ENCODE measurements at places on chromosomes 7 and 10.

- DNase-seq = no peak
Observed at GRCh38 chr10:71212318-71213126, at the start of gene UNC5B. TSS of gene UNC5B (plus strand) at chr10:71212570. CDS start at chr10:71212986, 416 bp downstream.

DNA sequence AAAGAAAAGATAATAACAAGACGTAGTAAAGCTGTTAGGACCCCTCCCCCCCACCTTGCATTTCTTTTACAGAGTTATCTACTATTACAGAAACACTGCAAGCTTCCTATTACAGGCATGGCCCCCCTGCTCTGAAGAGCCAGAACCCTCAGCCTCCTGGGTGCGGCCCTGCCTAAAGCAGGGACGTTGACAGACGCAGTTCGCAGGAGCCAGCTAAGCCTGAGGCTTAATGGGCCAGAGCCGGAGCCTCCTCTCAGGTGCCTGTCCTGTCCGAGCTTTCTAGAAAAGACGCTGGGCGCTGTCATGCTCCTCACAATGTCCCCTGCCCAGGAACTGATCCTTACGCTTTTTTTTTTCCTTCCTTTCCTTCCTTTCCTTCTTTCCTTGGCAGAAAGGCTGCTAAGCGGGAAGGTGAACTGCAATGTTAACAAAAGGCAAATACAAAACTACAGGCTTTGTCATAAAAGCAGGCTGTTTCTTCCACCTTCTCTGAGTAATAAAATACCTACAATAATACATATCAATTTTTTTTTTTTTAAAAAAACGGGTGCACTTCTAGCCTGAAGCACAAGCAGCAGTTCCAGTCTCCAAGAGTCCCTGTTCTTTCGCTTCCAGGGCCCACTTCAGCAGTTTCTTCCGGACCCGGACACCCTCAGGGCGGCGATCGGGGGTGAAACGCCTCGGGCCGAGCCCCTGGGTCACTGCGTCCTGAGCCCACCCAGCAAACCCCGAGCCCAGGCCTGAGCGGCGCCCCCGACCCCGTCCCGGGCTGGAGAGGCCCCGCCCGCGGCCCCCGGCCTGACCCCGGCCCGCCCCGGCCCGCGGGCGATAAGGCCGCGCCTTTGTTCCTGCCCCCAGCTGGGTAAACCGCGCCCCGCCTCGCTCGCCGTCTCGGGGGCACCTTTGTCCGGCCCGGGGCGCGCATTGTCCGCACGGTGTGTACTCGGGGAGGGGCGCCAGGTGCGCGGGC, 11.2 kb downstream of the MNX1 start:
- DNase-seq = no peak

DNA sequence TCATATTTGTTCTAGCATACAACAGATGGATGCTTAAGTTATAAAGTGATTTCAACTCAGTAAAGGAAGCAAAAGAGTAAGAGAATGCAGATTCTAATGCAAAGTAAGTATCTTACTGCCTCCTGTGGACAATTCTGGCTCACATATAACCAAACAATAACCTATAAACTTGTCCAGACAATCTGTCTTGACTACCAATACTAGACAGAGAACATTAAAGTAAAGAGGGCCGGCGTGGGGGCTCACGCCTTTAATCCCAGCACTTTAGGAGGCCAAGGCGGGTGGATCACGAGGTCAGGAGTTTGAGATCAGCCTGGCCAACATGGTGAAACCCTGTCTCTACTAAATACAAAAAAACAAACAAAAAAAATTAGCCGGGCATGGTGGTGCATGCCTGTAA, 329.3 kb downstream of the CACNA2D1 start:
- no peak for DNase-seq

DNA sequence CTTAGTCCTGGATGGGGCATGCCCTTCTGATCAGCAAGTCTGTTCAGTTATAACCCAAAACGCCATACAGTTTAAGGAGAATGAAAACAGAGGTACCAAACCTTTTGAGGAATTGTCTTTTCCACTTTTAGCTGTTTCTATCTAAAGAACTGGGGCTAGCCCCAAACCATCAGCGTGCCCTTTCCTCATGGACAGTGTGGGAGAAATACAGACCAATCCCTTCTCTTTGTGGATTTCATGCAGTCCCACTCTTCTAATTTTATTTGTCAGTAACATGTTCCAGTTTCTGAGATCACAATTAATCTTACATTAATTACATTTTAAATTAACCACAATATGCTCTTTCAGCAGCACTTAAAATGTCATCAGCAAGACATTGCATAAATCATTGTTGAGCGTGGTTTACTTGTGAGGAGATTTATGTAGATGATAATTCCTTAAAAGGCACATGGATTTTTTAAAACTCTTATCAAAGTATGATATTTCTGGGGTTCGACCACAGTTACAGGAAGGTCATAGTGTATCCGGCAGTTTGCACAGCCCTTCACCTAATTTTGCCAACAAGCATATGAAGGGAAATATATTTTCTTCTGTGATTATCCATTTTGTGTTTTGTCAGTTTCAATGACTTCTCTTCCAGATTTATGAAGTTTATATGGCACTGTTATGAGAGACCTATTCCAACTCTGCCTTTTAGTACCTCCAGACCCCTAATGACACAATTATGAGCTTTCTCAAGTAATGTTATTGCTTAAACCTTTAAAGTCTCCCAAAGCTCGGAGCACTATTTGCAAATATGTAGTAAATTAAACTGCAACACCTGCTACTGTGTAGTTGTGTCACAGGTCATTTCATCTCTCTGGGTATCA, 868.4 kb upstream of the C7orf33 start:
- DNase-seq = no peak

DNA sequence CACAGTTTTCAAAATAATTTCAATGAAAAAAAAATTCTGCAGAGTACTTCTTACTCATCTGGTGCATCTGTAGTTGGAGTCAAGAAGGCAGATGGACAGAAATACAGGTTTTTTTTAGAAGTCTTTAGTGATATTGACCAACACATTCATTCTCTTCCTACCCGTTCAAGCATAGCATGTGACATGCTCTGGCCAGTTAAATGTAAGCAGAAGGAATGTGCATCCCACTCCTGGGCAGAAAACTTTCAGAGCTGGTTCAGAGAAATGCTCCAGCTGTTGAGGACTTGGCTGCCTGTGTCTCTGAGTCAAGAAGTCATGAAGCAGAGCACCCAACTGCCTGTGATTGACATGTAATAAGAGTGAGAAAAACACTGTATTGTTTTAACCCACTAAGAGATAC, 665.3 kb upstream of the IGFBP3 start:
- no peak for DNase-seq

- no peak for DNase-seq
Observed at GRCh38 chr10:16481052-16481728, 40.5 kb downstream of the C1QL3 start.

DNA sequence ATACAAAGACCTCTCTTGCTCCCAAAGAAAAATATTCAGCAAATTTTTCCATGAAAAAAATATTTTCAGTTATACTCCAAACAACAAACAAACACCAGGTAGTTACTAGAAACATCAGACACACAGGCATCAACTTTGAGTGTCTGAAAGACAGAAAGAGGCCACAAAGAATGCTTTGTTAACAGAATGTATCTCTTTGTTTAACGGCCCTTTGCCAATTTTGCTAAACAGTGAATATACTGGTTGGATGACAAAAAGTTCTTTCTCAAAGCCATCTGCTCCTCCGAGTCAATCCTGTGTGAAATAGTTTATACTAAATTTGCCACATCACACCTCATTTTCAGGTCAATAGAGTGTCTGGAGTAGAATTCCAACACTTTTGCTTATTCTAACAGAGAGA, 216.7 kb upstream of the PHF14 start:
- DNase-seq = no peak

GRCh38 chr10:18278181-18278580, 138.0 kb downstream of the CACNB2 start:
- no peak for DNase-seq

- DNase-seq = no peak
Observed at GRCh38 chr7:107799647-107800264, 3.3 kb downstream of the SLC26A3 start.

DNA sequence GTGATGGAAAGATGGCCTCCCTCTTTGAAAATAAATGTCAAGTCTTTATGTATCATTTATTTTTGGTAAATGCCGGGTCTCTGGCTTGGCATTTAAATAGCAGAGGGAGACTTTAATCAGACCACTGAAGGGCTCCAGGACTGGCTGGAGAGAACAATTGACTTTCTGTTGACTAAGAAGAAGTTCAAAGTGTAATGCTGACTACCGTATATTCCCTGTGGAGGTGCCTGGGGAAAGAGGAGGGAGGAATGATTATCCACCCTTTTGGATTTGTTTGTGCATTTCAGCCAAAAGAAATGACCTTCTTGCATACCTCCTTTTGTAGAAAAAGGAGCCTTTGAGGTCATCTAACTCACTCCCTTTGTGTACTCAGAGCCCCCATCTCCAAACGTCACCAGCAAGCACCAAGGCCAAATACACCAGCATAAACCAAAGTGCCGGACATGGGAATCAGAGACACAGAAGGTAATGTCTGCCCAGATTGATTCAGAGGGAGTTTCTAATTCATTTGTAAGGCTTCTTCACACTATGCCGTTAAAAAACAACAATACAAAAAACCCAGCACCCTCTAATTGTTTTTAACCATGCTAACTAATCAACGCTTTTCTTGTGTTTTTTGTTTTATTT, 75.2 kb downstream of the PRLHR start:
- no peak for DNase-seq

- no peak for DNase-seq
Observed at GRCh38 chr10:49527061-49527460, 11.9 kb downstream of the ERCC6 start.

DNA sequence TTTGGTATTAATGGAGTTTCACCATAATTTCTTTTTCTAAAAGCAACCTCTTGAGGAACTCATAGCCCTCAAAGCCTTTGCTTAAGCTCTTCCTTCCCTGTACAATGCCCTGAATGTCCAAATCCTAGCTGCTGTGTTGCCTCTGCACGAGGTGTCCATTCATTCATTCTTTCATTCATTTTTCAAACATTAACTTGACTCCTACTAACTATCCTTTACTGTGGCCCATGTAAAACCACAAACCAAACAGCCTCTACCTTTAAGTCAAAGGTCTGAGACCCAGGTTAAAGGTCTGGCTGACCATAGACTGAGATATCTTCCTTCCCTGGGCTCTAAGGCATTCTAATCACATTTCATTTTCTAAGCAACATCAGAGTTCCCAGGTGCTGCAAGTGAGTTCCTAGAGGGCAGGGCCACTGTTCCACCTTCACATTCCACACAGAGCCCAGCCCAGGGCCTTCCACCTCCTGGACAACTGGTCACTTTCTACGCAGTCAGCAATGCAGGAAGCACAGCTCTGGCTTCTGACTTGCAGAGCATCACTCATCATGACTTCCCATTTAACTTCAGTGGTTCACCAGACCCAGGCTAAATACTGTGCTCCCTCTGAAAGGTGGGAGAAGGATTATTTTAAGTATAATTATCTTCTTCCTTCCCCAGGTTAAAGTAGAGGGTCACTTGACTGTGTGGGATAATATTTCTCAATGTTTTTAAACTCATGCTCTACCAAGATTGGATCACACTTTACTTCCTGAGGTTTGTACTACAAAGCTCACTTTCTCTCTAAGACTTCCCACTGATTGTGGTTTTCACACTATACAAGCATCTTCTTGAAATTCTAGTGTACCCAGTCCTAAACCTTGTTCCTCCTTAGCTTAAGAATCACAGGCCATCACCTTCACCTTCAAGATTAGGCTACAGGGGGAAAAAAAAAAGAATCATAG, 19.1 kb downstream of the ATXN7L1 start:
- no peak for DNase-seq

GRCh38 chr10:86647773-86648703, 6.3 kb upstream of the OPN4 start:
- no peak for DNase-seq

GRCh38 chr7:101240226-101241014, 2.8 kb upstream of the CLDN15 start:
- DNase-seq = no peak

GRCh38 chr7:24939416-24939815, 40.6 kb downstream of the OSBPL3 start:
- no peak for DNase-seq

- DNase-seq = no peak
Observed at GRCh38 chr7:48351900-48352299, 180.6 kb downstream of the ABCA13 start.

DNA sequence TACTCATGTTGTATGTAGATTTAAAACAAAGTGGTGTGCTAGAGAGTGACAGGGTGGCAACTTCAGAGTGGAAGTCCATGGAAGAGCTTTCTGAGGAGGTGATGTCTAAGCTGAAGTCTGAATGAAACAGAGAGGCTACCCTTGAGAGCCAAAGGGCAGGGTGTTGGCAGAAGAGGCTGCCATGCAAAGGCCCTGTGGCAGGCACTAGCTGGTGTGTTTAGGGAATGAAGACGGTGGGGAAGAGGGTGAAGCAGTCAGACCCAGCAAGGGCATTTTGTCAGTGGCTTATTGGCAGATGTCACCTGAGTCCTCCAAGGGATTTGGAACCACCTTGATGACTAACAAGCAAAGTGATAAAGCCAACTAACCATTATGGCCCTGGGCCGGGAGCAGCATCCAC, 3.7 kb upstream of the CAMK2B start:
- DNase-seq = no peak

- DNase-seq = no peak
Observed at GRCh38 chr7:87047-87446, 105.3 kb upstream of the FAM20C start.

DNA sequence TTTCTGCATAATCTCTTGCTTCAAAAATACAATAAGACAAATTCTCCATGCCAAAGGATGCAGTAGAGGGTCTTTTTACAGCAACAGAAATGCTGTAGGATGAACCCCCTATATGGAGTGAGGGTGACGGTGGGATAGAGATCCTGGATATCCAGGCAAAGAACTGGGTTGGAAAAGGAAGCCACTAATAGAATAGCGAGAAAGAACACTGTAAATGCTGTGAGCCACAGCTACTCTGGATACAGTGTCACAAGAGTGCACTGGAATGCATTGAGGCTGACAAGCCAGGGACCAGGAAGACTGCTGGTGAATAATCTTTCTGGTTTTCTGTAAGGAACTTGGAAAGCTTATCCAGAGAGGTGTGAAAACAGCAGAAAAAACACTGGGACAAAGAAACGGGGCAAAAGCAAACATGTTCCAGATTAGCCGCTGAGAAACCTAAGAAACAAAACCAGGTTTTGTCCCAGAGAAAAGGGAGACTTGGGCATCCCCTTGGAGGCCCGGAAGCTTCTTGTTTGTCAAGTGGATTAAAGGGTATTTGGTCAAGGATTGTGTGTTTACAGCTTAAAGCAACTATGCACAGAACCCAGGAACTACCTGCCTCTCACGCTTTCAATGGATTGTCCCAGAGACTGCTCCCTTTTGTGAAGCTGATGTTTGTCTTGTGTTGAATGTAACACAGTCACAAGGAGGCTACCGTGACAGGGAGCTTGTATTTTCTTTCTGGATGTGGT, 6.2 kb upstream of the MSMB start:
- no peak for DNase-seq

- DNase-seq = no peak
Observed at GRCh38 chr10:59877191-59877671, 29.1 kb downstream of the CCDC6 start.

DNA sequence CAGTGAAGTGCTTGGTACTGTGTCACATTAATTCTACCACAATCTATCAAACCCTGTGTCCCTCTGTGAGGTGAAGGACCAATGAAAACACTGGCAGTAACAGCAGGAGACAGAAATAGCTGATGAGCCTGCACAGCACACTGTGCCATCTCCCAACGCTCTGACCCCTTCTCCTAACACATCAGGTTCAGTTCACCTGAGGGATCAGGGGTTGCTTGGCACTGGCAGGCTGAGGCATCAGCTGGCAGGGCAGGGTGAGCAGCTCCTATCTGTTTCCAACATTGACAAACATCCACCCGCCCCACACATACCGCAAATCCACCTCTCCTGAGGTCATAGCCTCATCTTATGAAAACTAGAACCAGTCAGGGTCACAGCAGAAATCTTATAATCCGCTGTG, 120.9 kb downstream of the ICA1 start:
- DNase-seq = no peak

GRCh38 chr7:99576251-99576650, 17.8 kb downstream of the ZNF655 start:
- DNase-seq = no peak

All from stimulated activated CD8-positive, alpha-beta memory T cell treated with anti-CD3 and anti-CD28 coated beads, Interleukin-4, amount 100 ng/mL, for 4 hours (primary cell).